Non-pigmented ciliary epithelial cell (primary cell): ENCODE measurements at places on chromosomes 3 and 15.
A peak's percentile ranks its signal among the peaks of the same experiment; 100 is the strongest.

DNA sequence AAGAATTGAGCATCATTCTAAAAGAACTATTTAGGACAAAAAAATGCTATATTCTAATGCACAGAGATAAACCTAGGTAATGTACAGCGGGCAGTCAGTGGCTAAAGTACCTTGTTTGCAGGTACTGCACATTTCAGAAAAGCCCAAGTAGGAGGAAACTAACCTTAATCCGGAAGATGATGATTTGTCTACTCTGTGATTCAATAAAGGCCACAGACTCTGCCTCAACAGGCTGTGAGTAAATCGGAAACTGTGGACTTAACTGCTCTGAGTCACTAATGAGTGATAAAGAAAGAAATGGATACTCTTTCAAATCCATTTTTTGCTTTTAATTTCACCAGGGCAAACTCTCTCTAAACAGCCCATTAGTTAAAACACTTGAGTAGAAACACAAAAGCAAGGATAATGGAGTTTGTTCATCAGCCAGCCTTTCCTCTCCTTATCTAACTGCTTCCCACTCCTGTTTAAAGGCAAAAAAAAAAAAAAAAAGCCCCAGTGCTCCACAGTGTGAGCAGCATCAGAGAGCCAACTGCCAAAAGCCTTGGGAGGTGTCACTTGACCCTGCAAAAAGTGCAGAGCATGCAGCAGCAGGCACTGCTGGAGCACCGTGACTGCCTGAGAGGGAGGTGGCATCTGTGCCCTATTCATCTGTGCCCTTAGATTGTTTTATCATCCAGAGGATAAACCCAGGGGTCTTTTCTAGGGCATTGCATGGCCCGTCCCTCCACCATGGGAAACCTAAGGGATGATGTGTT, 187.7 kb downstream of the SATB1 start:
- DNase-seq: peak; percentile 32

GRCh38 chr3:191353022-191353777, 22.9 kb upstream of the UTS2B start:
- DNase-seq: no peak

DNA sequence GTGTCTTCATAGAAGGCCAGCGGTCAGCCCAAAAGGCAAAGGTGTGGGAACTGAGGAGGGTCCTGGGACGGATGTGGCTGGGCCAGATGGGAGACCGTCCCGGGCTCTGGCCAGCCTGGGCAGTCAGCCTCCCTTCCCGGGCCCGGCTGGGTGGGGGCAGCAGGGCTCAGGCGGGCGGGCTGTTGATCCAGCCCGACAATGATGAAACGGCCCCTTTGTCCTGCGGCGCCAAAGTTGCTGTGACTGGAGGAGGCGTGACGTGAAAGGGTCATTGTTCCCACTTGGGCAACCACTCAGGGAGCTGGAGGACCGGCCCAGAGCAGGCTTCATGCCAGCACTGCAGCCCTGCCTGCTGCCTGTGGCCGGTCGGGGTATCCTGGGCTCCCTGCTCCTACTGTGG, 16.5 kb downstream of the DUSP7 start:
- DNase-seq: no peak

DNA sequence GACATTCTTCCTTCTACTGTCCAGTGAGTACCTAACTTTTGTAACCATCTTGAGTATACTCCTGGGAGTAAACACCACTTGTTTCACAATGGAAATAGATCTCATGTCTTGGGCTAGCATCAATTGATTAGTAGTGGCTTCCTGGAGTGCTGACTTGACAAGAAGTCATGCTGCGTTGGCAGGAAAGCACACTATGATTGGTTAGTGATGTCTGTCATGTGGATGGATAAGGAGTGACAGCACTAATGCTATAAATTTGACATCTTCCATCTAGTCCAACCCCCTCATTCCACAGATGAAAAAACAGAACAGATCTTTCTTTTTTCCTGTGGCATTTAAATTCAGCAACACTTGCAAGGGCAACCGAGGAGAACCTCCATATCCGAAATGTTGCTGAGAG, 47.6 kb upstream of the PRICKLE2 start:
- no peak for DNase-seq

DNA sequence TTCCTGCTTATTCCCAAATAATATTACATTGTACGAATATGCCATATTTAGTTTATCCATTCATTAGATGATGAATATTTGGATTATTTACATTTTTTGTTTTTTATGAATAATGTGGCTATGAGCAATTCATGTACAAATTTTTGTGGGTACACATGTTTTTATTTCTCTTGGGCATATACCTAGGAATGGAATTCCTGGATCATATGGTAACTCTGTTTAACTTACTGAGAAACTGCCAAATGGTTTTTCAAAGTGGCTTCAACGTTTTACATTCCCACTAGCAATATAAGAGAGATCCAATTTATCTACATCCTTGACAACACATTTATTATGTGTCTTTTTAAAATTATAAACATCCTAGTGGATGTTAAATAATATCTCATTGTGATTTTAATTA, 362.0 kb upstream of the TMCO5A start:
- no peak for DNase-seq
